Peyer's patch (tissue), 4 donors: ENCODE measurements at places on chromosomes 1 and 21. TPM values are rescaled to one million over a fixed set of nuclear protein-coding genes. Genes with fewer than 3 reads are reported as not detected.
A peak's percentile ranks its signal among the peaks of the same experiment; 100 is the strongest.

OR2L13 gene
- not detected for total RNA-seq

RAP1GAP gene
- 32.2 TPM for total RNA-seq

C1orf116 gene
- total RNA-seq: 53.9 TPM

DNA sequence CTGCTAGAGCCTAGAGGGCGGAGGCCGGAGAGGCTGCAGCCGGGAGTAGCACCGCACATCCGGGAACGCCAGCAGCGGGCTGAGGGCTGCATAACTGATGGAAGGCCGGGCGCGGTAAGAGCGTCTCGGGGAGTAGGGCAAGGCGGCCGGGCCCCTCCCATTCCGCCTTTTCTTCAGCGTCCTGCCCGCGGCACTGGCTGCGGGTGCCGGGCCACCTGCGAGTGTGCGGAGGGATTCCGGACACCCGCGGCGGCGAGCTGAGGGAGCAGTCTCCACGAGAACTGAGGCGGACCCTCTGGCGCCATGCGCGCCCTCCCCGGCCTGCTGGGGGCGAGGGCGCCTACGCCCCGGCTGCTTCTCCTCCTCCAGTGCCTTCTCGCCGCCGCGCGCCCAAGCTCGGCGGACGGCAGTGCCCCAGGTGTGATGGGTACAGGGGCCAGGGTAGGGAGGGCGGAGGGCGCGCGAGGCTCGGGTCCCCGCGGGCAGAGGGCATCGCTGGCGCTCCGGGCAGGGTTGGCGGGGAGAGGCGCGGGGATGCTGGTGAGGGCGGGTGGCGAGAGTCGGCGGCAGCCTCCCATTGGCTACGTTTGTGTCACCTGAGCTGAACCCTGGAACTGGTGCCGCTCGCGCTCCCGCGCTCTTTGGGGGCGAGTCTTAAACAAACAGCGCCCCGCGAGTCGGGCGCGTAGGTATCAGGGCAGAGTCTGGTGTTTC, 334.4 kb downstream of the SRGAP2C start:
- DNase-seq: peak; percentile 59

DNA sequence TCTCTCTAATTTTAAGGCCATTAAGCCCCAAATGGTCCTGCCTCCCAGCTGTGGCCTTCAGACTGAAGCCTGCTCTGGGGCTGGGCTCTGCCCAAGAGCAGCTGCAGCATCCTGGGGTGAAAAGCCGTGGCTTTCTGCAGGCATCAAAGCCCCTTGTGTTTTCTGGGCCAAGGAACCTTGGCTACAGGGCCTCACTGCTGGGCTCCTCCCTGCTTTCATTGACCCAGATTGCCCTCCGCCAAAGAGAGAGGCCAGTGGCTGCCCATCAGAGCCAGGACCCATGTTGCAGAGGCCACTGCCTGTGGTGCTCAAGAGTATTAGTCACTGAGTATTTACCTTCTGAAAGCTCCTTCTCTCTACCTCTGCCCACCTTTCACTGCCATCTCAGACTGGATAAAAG, 1.6 kb downstream of the ZNF648 start:
- no peak for DNase-seq

GRCh38 chr21:15379776-15380175, 315.0 kb upstream of the NRIP1 start:
- DNase-seq: no peak
